Karpas-422 (cell line): ENCODE measurements at places on chromosomes 12 and 14. TPM values are rescaled to one million over a fixed set of nuclear protein-coding genes. Genes with fewer than 3 reads are reported as not detected.

- H3K27ac ChIP-seq = no peak overlapping the region
- peaks cover 43% of the 10 kb centered on the region for H3K4me1 ChIP-seq
- no peak for DNase-seq
- H3K4me3 ChIP-seq = no peak overlapping the region
- H3K36me3 ChIP-seq = no peaks in the 10 kb centered on the region
- H3K27me3 ChIP-seq = no peaks in the 10 kb centered on the region; the same call in 1 of the 2 replicates
These were observed 2.8 kb downstream of the NXPH4 start for GRCh38 chr12:57219205-57219992.

DNA sequence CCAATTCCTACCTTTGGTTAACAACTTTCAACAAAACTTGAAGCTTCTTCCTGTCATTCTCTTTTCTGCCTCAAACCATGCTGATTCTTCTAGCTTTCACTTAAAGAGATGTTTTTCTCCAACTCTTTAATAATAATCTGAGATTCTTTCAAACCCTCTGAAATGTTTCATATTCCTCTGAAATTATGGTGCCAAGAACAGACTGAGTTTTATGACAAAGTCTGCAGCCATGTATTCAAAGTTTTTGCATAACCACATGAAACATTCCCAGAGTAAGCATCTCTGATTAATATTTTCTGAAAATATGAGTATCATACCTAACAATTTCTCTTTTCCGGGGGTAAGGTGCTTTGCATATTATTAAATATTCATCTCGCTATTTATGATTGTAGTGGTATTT lies 59.1 kb upstream of the DCN start:
- DNase-seq = no peak
- H3K4me3 ChIP-seq = no peak overlapping the region
- no peak overlapping the region; the same call in 1 of the 2 replicates for H3K27ac ChIP-seq
- peaks cover 14% of the 10 kb centered on the region for H3K4me1 ChIP-seq

GRCh38 chr12:1529862-1530591 lies 64.4 kb downstream of the FBXL14 start:
- H3K27me3 ChIP-seq = no peaks in the 10 kb centered on the region
- H3K4me1 ChIP-seq = peaks cover 43% of the 10 kb centered on the region
- no peaks in the 10 kb centered on the region for H3K36me3 ChIP-seq
- H3K27ac ChIP-seq = no peak overlapping the region
- no peak overlapping the region; the same call in 1 of the 2 replicates for H3K4me3 ChIP-seq
- DNase-seq = no peak

DNA sequence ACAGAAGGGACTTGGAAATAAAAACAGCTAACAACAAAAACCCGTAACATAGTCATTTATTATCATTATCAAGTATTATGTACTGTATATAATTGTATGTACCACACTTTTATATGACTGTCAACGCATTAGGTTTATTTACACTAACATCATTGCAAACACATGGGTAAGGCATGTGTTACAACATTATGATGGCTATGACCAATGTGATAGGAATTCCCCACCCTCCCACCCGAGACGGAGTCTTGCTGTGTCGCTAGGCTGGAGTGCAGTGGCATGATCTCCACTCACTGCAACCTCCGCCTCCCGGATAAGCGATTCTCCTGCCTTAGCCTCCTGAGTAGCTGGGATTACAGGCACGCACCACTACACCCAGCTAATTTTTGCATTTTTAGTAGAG lies 82.6 kb downstream of the ERC1 start:
- H3K4me3 ChIP-seq = no peak overlapping the region
- H3K27me3 ChIP-seq = 0 out of 2 replicates have a peak, but pooled peaks cover 5% of the 10 kb centered on the region
- no peak overlapping the region for H3K27ac ChIP-seq
- DNase-seq = no peak
- H3K36me3 ChIP-seq = no peaks in the 10 kb centered on the region
- peaks cover 15% of the 10 kb centered on the region for H3K4me1 ChIP-seq

GRCh38 chr14:80275208-80275850 lies 64.0 kb upstream of the DIO2 start:
- H3K4me3 ChIP-seq = no peak overlapping the region
- H3K4me1 ChIP-seq = no peaks in the 10 kb centered on the region
- H3K27me3 ChIP-seq = 0 out of 2 replicates have a peak, but pooled peaks cover 3% of the 10 kb centered on the region
- DNase-seq = no peak

DNA sequence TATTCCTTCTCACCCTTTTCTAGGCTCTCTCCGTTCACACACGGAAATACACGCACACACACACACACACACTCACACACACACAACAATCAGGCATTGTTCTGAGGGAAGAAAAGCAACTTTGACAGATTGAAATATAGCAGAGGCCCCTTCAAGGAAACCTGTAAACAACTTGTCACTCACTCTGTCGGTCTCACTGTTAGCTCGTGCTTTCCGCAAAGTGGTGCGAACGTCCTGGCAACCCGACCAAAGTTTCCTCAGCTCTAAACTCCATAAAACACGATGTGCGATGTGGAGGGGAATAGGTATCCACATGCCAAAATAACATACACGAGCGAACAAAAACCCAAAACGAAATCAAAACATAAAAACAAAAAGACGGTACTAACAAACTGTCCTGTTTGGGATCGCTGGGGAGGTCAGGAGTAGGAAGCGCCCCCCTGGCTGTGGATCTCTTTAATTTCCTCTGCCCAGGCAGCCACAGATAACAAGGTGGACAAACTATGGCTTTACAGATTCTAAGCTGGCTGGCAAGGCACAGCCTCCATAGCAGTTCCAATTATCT lies 822 bp upstream of the SOX5 start:
- H3K27ac ChIP-seq = no peak overlapping the region
- DNase-seq = no peak
- no peaks in the 10 kb centered on the region for H3K27me3 ChIP-seq
- H3K36me3 ChIP-seq = no peaks in the 10 kb centered on the region
- H3K4me3 ChIP-seq = no peak overlapping the region

DNA sequence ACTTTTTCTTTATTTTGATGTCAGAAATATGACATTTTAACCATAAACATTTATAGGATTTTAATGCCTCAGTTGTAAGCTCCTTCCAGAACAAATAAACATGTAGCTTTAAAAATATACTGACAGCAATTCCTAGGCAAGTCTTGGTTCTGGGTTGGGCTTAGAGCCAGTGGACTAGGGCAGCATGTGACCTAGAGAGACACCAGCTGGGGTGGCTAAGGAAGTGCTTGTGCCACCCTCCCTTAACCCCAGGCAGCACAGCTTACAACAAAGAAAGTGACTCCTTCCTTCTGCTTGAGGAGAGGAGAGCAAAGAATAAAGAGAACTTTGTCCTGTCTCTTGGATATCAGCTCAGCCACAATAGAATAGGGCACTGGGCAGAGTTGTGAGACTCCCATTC lies 61.6 kb upstream of the KTN1 start:
- H3K4me3 ChIP-seq = no peak overlapping the region
- no peaks in the 10 kb centered on the region for H3K4me1 ChIP-seq
- no peaks in the 10 kb centered on the region for H3K36me3 ChIP-seq
- no peak overlapping the region for H3K27ac ChIP-seq

GRCh38 chr12:51593021-51593420 lies 2.0 kb downstream of the SCN8A start:
- H3K27me3 ChIP-seq = no peaks in the 10 kb centered on the region
- H3K27ac ChIP-seq = no peak overlapping the region
- DNase-seq = no peak
- no peak overlapping the region for H3K4me3 ChIP-seq
- H3K36me3 ChIP-seq = no peaks in the 10 kb centered on the region

- no peak for DNase-seq
- no peaks in the 10 kb centered on the region for H3K27me3 ChIP-seq
- peaks cover 13% of the 10 kb centered on the region for H3K4me1 ChIP-seq
These were observed 94.7 kb downstream of the SLC38A1 start for GRCh38 chr12:46174061-46174662.

Gene SLC2A14
- not detected in 2 replicates for total RNA-seq

Gene SLC17A8
- 0.15 TPM in 1 of 2 replicates, not detected in the other for total RNA-seq

Gene MUCL1
- total RNA-seq = not detected in 2 replicates
